NCI-H2107 (cell line): ENCODE measurements at places on chromosomes 11 and 22.

DNA sequence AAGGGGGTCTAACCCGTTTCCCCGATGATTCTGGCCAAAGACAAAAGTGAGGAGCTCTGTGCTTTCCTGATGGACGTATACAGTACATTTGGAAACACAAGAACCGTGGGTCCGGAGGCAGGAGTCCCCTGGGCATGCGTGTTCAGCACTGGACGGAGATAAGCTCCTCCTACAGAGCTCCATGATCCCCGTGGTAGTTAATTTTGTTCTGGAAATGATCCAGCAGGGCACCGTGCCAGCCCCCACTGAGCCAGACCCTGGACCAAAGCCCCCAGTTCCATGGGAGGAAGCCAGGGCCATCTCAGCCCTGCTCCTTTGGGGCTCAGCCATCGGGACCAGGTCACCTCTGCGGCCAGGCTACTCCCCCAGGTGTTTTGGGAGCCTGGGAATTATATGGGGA lies 83.3 kb downstream of the TRMU start:
- no peak for DNase-seq

DNA sequence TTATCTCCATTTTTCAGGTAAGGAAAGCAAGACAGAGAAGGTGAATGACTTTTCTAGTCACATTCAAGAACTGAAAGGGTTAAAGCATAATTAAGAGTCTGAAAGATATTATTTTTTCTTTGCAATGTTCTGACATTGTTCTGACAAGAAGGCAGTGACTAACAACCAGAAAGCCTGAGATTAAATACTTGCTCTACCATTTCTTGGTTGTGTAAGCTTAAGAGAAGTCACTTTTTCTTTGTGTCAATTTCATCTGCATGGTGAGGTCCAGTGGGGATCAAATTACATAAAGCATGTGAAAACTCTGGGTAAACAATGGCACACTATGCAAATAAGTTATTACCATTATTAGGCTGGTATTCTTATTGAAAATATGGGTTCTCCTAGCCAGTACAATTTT lies 73.7 kb downstream of the PHF21A start:
- DNase-seq: no peak

GRCh38 chr22:40410272-40410671 lies 39.9 kb downstream of the SGSM3 start:
- DNase-seq: no peak

DNA sequence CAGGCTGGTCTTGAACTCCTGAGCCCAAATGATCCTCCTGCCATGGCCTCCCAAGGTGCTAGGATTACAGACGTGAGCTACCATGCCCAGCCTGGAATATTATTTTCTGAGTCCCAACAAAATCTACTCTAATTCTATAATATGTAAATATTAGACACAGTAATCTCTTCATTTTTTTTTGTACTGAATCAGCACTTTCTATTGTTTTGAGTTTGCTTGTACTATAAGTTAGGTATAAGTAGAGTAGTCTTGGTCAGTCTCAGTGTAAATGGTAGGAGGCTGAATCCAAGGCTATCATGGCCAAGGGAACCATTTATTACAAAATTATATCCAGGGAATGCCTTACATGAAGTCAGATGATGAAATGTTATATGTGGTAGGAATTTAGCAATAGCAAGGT lies 19.6 kb upstream of the OR6X1 start:
- no peak for DNase-seq

DNA sequence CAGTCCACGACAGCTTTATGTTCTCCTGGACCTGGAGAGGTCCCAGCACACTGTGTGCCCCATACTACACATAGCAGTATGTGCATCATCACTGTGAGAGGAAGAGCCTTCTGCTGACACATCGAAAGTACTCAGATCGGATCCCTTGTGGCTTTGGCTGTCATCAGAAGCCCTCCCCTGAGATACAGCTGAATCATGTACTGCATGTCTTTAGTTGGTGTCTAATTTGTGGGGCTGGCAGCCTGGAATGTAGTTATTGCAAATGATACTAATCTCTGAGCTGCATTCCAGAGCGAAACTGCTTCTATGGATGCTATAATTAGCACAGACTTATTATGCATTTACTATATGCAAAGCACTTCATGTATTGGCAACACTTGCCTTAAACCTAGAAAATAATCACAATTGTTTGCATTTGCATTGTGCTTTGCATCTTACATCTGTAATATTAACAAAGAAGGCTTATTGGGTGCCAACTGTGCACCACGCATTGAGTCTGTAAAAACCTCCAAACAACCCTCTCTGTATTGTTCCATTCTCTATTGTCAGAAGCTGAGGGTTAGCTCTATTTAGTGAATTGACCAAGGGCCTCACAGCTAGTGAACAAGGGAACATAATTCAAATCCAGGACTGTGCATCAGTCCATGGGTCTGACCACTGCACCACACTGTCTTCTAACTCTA lies 89.2 kb upstream of the CRTAM start:
- DNase-seq: no peak

DNA sequence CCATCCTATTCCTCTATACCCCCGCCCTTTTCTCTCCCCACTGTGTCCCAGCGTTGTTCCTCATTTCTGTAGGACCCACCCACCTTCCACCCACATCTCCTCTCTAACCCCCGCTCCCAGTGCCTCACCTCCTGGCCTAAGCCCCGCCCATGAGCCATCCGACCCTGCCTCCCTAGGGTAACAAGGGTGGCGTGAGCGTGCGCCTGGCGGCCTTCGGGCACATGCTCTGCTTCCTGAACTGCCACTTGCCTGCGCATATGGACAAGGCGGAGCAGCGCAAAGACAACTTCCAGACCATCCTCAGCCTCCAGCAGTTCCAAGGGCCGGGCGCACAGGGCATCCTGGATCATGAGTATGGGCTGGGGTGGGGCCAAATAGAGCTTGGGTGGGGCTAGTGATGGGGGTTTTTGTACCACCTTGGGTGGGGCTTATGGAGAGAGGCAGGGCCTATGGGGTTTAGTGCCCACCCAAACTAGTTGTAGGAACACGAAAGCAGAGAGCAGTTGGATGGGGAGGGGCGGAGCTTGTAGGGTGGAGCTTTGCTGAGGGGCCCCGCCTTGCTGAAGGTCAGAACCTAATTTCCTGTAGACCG lies 4.5 kb downstream of the INPP5J start:
- DNase-seq: no peak

- DNase-seq: no peak
Observed at GRCh38 chr22:31123292-31123602, 481 bp downstream of the INPP5J start.

DNA sequence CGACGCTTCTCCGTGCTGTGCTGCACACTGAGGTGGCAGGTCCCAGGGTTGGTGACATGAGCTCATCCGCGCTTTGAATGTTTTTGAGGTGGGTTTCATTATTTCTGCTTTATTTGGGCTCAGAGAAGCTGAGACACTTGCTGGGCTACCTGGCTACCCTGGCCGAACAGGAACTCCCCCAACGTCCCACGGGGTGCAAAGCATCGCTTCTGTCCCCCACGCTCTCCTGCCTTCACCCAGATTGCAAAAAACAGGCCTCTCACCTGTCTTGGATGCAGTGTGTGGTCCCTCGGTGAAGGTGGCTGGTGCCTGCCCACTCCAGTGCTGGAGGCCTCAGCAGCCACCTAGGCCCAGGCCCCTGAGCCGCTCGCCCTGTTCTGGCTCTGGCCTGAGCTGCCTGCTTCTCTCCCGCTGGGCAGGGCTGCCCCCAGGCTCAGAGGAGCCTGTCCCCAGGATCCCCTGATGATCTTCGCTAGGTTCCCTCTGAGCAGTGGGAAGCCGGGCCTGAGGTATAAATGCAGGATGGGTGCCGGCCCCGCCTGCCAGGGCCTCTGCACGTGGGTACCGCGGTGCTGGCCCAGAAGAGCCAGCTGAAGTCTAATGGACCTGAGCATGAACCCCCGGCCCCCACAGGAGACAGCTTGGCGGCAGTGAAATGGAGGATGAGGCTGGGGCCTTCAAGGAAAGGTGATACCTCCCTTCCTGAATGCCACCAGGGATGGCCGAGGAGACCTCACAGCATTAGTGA lies 15.8 kb upstream of the MRGPRD start:
- no peak for DNase-seq

DNA sequence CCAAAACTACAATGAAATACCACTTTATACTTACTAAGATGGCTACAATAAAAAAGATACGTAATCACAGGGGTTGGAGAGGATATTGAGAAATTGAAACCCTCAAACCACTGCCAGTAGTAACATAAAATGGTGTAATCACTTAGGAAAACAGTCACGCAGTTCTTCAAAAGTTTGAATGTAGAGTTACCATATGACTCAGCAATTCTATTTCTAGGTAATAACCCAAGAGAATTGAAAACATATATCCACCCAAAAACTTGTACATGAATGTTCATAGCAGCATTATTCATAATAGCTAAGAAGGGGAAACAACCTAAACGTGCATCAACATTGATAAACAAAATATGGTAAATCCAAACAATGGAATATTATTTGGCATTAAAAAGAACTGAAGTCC lies 24.4 kb upstream of the PSMA1 start:
- no peak for DNase-seq

- DNase-seq: no peak
Observed at GRCh38 chr22:39989633-39990032, 5.1 kb upstream of the FAM83F start.

DNA sequence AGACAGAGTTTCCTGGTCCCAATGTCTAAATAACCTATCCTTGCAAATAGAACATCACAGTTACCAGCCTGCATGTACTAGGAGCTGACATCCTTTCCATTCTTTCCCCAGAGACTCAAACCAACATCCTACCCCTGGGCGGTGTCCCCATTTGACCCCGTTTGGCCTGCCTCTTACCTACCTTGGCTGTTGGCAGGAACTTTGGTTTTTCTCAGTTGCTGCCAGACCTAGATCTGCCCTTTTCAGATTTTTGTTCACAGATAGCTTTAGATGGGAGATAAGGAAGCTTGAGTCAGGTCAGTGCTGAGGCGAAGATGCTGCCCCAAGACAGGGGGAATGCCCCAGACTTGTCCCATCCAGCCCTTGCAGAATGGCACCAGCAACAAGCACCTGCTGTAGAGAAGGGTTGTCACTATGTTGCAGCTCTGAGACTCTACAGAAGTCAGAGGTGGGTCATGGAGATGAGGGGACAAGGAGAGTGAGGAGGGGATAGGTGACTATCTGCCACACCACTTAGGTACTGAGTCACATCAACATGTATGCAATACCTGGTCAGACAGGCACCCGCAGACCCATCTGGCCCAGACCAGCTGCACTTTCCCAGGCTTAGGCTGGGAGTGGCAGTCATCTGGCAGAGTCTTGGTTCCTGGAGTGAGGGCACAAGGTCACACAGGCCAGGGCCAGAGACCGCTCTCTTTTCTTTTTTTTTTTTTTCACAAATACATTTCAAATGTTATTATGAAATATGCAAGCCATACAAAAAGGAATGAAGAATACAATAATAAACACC lies 61.5 kb upstream of the POU2AF1 start:
- DNase-seq: no peak

GRCh38 chr11:64180891-64181290 lies 5.1 kb upstream of the STIP1 start:
- no peak for DNase-seq

GRCh38 chr11:19218216-19218615 lies 16.4 kb upstream of the CSRP3 start:
- DNase-seq: no peak

GRCh38 chr11:112612250-112612849 lies 348.9 kb upstream of the NCAM1 start:
- no peak for DNase-seq

DNA sequence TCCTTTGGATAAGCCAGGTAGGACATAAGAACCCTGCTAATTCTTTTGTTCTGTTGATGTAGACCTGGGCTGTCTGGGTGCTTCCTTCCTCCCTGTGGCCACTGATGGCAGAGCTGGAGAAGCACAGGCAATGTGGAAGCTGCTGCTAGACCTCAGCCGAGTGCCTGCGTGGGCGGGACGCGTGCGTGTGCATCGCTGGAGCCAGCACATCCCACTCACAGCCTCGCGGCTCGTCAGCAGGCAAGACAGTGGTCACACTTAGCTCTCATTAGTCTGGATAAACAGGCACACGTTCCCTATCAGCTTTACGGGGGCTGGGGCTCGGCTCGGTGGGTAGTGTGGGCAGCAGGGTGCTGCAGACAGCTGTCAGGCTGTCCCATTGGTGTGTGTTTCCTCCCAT lies 155.7 kb downstream of the GRIK4 start:
- no peak for DNase-seq

GRCh38 chr11:75338516-75339208 lies 12.8 kb downstream of the ARRB1 start:
- DNase-seq: no peak

DNA sequence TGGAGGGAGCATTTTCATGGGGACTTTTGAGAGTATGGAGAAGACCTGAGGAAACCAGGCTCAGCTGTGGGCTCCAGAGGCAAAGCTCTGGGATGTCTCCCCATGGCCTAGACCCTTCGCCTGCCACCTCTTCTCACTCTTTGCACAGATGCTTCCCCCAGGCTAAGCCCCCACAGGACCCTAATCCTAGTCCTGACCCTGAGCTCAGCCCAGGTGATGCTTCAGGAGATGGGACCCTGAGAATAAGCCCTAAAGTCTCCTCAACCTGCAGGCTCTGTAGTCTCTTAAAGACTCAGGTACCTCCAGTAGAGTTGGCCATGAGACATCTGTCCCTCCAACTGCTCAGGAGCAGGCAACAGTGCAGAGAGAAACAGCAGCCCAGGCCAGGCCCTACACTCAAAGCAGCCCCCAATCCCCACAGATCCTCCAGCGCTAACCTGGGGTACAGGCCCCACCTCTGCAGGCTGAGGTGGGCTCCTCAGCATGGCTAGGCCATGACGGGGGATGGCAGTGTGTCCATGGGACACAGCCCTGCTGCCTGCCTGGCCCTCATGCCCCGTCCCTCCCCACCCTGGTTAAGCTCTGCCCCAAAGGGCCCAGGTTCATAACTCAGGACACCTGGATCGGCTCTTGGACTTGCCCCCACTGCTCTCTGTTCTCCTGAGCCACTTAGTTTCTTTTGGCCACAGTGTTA lies 39.4 kb downstream of the GGTLC2 start:
- DNase-seq: no peak

DNA sequence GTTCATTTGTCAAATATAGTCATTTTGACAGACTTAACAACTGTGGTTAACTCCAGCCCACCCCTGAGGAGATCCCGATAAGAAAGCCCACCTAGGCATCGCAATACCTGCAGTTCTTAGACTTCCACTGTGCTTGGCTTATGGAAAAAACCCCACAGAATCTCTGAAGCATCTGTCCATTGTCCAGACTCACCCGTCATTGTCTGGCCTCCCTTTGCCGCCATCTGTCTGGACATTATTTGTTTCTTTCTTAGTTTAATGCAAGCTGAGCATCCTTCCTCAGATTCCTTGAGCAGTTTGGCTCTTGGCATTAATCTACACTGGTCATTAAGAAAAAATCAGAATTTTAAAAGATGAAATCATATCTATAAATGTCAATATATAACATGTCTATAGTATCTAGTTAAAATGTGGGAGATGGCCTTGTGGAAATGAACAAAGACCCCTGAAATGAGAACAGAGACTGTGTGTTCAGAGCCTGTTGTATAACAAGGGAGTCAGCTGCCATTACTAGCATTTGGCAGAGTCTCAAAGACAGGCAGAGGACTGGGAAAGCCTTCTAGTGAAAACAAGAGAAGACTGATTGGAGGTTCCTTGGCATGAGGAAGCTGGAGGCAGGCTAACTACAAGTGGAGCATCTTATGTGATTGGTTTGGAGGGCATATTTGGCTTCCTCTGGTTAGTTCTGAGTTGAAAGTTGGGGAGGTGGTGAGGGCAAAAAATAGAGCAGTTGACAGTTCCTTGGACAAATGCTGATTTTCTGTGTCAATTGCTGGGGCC lies 80.4 kb downstream of the SPON1 start:
- DNase-seq: no peak
